ENCODE measurements at places on chromosomes 1 and 21.

DNA sequence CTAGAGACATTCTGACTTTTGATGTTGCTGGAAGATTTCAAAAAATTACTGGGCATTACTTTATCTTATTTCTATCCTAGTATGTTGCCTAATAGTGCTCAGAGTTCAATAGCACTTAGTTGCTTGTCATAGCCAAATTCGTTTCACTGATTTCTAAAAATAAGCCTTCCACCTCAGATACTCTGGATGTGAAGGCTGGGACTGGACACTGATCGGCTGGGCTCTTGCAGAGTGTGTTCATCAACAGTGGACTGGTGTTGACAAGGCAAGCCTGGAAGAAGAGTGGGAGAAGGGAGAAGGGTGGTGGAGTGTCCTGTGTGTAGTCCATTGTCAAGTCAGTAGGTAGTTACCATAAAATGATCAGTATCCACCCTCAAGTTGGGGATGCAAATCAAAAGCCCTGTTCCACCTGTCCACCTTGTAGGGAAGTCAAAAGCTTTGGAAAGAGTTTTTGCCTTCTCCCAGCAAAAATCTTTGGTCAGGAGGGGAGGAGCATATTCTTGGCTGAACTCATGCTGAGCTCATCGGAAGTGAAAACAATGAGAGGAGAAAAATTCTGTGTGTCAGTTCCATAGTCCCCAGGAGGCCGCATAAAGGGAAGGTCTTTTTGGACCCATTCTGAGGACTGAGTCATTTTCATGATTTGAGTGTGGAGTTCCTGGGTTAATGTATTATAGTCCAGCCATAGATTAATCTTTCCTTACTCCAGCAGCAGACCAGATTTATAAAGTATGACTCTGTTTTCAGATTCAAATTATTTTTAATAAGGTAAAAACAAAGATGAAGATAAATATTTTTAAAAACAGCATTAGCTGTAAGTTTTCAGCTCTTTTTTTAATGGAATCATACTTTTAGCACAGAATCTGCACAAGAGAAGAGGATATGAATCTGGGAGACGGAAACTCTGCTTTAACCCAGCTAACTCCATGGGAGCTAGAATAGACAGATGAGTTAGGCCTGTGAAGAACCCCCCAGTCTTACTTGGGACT is 99.5 kb upstream of the BMP8A start:
- peak; percentile 32 for DNase-seq

DNA sequence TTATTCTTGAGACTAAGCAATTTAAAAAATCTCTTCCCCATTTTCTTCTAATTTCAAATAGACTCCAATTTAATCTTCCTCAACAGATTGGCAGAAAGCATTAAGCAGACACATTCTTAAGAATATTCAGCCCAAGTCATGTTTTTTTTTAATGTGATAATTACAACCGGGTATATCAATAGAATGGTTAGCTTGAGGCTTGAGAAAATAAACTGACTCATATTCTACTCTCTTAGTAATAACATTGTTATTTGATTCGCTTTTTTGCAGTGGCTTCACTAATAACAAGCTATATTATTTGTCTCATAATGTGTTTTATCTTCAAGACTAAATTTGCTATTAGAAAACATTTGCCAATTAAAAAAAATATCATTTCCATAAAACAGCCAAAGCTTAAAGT is 488.6 kb upstream of the RGS18 start:
- DNase-seq, result no peak

- no peak for DNase-seq
Observed at GRCh38 chr1:121522061-121522759, 337.4 kb downstream of the SRGAP2C start.

- DNase-seq, result no peak
Observed at GRCh38 chr1:180163041-180163440, 8.4 kb downstream of the QSOX1 start.

GRCh38 chr1:187911820-187912219 is 1083.1 kb downstream of the PLA2G4A start:
- DNase-seq, result no peak

Measured in activated CD4-positive, alpha-beta T cell treated with anti-CD3 and anti-CD28 coated beads, Interleukin-2, amount 50 U/mL, for 48 hours (primary cell).